ENCODE measurements at places on chromosomes 6 and 20.

GRCh38 chr6:797479-798077, 104.6 kb upstream of the EXOC2 start:
- no peak for DNase-seq

DNA sequence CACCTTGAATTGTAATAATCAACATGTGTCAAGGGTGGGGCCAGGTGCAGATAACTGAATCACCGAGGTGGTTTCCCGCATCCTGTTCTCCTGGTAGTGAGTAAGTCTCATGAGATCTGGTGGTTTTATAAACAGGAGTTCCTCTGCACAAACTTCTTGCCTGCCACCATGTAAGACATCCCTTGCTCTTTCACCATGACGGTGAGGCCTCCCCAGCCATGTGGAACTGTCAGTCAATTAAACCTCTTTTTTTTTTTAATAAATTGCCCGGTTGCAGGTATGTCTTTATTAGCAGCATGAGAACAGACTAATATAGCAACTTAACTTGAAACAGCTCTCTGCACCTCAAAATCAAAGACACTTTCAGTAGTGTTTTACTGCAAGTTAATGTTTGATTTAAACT, 121.6 kb downstream of the OGFRL1 start:
- no peak for DNase-seq

DNA sequence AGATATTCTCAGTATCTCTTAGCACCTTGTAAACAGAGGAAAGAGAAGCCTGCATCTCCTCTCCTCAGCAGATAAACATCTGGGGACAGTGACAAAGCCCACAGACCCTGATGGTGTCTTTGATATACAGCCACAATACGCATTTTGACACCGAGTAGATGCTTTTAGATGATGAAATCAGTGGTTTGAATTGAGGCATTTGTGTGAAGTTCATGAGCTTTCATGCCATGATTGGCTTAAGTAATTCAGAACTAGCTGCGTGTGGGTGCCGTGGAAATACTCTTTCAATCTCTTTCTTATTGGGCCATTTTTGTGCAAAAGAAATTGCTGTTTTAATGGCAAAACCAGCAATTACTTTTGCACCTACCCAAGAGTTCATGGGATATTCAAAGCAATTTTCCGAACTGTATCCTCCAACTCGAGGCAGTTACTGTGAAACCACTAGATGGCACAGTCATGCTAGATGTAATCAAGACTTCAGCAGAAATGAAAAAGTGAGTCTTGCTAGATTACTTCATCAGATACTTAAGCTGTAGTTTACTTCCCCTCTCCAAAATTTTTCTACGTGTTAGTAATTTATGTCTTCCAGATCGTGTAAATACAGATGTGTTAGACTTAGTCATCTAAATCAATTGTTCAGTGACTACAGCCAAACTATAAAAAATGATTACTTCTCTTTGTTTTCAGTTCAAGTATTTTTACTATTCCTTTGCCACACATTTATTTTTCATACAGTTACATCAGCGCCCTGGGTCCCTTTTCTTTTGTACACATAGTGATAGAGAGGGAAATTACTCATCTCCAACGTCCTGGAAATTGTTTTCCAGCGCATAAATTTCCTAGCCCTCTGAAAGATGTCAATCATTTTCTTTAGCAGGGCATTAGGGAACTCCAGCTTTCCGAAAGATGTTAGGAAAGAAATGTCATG, 49.4 kb downstream of the IYD start:
- DNase-seq: no peak

DNA sequence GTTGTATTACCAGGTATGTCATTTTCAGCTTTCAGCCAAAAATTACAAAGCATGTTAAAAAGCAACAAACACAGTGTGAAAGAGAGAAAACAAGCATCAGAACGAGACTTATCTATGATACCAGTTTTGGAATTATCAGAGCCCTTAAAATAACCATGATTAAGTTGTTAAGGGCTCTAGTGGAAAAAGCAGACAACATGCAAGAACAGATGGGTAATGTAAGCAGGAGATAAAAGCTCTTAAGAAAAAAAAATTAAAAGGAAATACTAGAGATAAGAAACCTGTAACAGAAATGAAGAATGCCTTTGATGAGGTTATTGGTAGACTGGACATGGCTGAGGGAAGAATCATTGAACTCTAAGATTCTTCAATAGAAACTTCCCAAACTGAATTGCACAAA, 127.5 kb upstream of the SCGN start:
- DNase-seq: no peak

DNA sequence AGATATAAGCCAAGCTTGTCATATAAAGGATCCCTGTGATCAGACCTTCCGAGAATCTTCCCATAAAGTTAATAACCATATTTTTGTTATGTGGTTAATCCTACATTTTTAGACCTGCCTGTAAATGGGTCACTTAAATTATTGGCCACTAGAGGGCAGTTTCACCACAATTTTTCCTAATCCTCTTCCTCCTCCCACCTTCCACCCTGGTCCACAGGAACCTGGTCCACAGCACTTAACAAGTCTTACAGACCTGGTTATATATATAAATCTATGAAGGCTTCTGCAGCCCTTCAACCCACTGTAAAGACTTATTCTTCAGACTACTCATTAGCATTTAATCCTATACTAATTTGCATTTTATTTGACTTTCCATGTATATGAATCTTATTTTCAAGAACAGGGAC, 28.3 kb downstream of the MRS2 start:
- DNase-seq: no peak

DNA sequence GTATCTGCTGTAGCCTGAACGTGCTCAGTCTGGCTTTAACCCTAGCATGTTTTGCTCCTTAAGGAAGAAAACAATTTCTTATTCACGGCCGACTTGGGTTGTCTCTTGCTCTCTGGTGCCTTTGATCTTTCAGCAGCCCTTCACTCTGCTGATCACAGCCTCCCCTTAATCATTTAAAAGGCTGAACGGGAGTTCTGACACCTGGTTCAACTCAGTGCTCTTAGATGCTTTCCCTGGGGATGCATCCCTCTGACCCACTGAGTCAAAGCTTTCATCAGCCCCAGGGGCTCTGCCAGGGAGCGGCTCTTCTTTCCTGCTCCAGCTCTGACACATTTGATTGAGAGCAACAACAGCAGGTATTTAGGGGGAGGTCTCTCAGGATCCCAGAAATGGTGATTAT, 79.0 kb upstream of the FYN start:
- no peak for DNase-seq

- no peak for DNase-seq
Observed at GRCh38 chr6:167748458-167749379, 78.0 kb upstream of the AFDN start.

DNA sequence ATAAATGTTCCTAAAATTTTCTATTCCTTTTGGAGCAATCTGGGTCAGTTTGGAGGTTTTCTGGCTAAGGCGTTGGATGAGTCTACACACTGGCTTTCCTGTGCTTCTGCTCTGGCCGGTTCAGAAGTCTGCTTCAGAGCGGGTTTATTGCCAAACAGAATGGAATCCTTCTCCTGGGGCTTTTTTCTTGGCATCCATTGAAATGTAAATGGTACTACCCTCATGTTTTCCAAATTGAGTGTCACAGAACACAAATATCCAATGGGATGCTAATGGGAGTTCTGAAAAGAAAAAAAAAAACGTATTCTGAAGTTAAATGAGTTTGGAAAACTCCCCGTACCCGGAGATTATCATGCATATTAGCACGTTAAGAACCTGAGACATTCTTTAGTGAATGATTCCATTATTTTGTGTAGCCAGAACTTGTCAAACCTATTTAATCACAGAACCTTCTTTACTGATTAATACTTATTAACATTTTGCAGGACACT, 930.3 kb downstream of the QKI start:
- DNase-seq: no peak

DNA sequence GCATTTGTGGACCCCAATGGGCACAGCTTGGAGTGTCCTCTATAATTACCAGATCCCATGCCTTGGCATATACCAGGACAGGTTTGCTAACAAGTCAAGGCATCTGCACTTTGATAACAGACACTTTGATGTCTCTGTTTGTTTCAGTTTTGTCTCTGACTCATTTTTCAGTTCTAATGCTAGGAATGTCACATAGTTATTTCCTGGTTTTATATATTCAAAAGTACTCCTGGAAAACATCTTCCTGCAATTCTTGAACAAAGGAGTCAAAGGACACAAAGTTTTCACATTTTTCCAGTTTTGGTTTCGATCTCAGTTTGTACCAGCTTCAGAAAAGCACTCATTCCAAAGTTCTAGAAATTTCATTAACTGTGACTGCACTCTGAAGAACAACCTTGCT, 188.1 kb downstream of the FOXC1 start:
- no peak for DNase-seq

DNA sequence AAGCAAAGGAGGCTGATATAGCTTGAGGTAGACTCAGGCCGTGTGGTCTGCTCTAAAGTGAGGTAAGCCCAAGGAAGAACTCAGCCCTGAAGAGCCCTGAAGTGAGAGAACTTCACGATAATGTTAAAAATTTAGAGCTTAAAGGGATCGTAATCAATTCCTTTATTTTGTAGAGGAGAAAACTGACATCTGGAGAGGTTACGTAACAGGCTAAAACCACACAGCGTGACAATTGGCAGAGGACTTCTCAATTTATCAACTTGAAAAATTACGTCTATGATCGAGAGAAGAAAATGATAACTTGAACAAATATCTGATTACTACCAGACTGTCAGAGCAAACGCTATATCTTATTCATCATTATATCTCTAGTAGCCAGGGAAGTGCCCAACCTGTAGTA, 121.8 kb upstream of the FOXO3 start:
- no peak for DNase-seq

DNA sequence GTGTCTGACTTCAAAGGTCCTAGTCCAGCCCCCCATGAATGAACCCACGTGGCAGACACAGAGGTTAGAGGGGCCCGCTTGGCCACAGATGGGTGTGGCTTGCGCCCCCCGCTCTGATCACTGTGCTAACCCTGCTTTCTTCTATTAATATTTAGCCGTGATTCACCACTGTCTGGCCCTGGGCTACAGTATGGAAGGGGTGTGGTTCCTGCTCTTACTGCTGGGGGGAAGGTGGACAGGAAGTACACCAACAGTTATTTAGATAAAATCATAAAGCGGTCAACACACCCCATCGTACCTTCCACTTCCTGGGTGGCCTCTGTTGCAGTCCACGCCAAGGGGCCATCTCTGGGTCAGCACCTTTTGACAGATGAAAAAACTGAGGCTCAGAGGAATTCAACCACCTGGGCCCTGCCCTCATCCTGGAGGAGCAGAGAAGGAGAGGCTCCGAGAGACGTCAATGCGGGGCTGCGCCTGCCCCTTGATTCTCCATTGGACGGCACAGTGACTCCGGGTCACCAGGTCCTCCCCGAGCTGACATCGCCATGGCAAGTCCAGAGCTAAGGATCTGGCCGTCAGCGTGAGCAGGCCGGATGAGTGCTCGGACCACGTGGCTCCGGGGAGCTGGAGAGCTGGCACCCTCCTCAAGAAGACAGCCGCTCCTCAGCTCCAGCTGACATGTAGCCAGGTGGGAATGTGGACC, 206.3 kb downstream of the PREX1 start:
- DNase-seq: no peak

DNA sequence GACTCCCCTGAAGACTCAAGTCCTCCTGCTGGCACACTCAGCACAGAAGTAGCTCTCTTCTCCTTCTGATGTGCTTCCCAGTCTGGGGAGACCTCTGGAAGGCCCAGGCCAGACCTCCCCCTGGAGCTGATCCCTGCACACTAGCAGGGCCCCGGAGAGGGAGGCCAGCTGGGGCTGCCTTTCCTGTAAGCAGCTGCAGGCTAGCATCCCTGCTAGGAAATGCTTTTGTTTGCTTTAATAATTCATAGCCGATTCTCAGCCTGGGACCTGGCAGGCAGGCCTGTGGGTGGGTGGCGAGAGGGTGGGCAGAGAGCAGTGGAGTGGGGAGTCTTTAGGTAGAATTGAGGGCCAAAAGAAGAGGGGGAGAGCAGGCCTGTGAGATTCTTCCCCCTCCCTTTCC, 5.2 kb downstream of the EBF4 start:
- no peak for DNase-seq

DNA sequence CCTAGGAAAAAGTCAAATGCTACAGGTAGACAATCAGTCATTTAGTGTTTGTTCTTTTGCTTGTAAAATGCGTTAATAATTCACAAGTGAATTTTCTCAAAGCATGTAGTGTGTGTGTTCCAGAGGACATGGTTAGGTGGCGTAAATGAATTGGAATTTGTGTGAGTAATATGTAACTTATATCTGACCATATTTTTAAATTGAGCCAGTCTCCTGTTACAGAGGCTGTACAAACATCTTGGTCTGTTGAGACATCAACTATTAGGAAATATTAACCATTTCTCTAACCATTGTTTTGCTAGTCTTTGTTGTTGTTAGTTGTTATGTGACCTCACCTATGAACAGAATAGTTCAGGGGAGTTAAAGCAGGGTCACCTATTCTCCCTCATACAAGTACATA, 22.7 kb downstream of the MCM8 start:
- DNase-seq: no peak

DNA sequence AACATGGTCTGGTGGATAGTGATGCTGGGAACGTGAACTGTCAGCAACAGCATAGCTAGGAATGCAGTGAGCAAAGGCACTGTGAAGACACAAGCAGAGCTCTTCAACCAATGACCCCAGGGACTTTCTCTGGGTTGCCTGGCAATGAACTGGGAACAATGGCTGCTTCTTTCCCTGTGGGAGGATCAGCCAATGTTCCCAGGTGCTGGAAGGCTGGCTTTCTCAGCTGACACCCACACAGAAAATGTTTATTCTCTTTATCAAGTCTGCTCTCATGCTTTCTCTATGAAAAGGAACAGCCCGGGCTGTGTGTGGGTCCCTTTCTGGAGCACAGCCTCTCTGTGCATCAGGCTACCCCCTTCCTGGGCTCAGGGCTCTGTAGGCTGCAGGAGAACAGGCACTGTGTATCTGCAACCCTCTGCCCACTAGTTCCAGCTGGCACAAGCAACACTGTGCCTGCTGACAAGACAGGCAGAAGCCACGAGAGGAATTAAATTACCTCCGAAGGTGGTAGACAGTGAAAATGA, 54.2 kb downstream of the HFE start:
- DNase-seq: no peak

DNA sequence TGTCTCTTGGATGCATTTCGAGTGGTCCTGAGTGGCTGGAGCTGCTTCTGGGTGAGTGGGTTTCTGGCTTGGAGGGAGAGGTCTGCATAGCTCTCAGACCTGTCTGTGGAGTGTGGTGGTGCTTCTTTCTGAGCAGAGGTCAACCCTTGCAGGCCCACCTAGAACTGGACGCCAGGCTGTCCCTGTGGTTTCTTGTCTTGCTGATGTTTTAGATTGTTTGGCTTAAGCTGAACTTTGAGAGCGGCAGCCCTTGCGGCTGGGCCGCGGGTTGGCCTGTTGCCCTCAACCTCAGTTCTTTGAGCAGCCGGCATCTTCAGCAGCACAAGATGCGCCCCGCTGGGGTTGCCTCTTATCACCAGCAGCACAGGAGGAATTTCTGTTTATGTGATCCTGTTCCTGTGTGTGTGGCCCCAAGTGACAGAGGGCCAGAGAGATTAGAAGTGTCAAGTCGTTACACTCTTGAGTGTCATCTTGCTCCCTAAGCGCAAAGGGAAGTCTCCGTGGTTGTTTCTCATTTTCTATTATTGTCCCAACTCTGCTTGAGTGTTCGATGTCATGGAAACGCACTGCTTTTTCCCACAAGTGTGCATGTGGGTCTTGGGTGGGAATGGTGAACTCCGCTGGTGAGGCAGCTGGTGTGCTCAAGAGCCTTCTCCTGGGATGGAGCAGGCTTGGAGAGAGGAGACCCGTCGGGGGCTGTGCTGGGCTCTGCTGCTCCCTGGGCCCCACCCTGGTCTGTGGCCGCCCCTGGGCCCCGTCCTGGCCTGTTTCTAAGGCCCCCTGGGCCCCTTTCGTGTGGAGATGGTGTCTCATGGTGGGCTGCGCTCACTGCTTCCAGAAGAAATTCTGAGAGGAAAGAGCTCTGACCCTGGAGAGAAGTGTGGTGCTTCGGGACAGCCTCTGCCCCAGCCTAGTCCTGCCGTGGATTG, 20.1 kb upstream of the SLC22A1 start:
- no peak for DNase-seq

All from stimulated activated CD4-positive, alpha-beta T cell treated with anti-CD3 and anti-CD28 coated beads, Interleukin-1b, Interleukin-23, amount 100 ng/mL, for 4 hours (primary cell).